AG04449 (cell line): ENCODE measurements at places on chromosomes 6 and 20.

DNA sequence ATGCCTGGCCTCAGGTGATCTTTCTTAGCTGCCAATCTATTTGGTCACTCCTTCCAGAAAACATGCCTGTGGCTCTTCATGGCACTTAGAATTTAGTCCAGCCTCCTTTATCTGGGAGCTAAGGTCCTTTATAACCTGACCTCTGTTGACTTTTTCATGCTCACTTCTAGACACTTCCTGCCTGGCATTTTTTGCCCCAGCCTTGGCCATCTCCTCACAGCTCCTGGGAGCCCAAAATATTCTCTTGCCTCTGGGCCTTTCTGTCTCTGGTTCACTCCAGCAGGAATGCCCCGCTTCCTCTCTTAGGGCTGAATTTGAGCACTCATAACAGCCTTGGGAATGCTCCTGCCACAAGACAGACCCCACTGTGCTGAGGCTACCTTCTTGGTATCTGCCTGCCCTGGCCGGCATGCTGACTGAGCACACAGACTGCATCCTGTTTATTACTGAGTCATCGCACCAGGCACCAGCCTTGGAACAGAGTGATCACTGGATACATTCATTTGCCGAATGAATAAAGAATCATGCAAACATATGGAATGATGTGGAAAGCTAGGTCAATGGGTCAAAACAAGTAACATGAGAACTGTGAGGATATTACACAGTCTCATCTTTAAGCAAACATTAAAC is 5.8 kb upstream of the EEF1E1 start:
- DNase-seq, result peak; percentile 89

- DNase-seq, result no peak
Measured at GRCh38 chr6:166565084-166565967, 21.2 kb downstream of the RAMACL start.

- no peak for DNase-seq
Measured at GRCh38 chr20:44739942-44740341, 5.7 kb upstream of the KCNK15 start.

DNA sequence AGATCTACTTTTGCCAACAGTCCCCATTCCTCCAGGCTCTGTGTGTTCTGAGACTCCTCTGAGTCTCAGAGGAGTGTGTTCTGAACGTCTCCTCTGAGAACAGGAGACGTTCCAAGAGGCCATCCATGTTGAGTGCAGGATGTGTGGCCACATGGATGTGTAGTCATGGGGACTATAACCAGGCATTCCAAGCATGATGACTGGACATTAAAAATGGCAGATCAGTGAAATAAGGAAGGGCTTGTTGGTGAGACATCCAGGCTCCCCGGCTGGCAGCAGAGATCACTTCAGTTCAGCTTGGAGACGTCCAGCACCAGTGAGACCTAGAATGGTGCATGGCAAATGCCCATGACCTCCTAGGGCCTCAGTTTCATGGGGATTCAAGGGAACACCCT is 34.3 kb upstream of the POU5F1 start:
- no peak for DNase-seq

- DNase-seq, result no peak
Measured at GRCh38 chr6:156618600-156619205, 158.5 kb upstream of the ARID1B start.

- DNase-seq, result no peak
Measured at GRCh38 chr6:142260748-142261147, 41.1 kb upstream of the ADGRG6 start.

- DNase-seq, result no peak
Measured at GRCh38 chr6:116019428-116019827, 41.3 kb downstream of the FRK start.

- DNase-seq, result no peak
Measured at GRCh38 chr6:149075616-149076354, 241.7 kb upstream of the TAB2 start.

GRCh38 chr6:106631346-106631745 is 2.0 kb downstream of the QRSL1 start:
- DNase-seq, result no peak

DNA sequence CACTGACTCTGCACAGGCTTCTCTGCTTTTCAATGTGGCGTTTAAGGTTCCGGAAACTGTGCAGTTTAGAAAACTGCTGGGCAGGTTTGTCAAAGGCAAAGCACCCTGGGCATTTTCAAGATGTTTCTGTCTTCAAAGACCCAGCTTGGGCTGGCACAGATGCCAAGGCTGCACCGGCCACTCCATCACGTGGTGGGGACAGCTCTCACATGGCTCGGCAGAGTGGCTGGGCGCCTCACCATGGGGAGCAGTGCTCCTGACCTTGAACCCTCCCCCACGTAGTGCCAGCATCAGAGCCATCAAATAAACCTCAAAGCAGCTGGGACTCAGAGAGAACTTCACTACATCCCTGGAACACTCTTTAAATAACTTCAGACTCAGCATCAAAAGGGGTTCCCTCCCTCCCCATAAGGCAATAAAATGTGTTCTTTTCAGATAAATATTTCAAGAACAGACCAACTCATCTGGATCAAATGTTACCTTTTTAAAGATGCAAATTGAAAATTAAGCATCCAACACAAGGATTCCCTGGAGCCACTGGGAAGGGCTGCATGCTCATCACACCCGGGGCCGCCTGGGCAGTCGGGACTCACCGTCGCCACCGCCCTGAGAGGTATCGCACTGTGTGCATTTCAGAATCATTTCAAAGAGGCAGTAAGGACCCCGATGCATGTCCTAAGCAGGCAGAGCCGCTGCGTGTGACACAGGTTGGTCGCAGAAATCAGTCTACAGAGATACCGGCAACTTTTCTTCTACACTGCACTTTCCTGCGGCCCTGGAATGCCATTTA is 157.1 kb downstream of the CDH4 start:
- DNase-seq, result no peak

GRCh38 chr20:44643596-44644229 is 7.8 kb downstream of the ADA start:
- DNase-seq, result peak; percentile 28

DNA sequence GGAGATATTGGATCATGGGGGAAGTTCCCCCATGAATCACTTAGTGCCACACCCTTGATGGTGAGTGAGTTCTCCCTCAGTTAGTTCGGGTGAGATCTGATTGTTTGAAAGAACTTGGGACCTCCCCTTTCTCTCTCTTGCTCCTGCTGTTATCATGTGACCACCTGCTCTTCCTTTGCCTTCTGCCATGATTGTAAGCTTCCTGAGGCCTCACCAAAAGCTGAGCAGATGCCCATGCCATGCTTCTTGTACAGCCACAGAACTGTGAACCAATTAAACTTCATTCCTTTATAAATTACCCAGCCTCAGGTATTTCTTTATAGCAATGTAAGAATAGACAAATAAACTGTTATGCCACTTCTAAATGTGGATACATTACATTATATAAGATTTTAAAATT is 686.7 kb upstream of the MARCKS start:
- no peak for DNase-seq

DNA sequence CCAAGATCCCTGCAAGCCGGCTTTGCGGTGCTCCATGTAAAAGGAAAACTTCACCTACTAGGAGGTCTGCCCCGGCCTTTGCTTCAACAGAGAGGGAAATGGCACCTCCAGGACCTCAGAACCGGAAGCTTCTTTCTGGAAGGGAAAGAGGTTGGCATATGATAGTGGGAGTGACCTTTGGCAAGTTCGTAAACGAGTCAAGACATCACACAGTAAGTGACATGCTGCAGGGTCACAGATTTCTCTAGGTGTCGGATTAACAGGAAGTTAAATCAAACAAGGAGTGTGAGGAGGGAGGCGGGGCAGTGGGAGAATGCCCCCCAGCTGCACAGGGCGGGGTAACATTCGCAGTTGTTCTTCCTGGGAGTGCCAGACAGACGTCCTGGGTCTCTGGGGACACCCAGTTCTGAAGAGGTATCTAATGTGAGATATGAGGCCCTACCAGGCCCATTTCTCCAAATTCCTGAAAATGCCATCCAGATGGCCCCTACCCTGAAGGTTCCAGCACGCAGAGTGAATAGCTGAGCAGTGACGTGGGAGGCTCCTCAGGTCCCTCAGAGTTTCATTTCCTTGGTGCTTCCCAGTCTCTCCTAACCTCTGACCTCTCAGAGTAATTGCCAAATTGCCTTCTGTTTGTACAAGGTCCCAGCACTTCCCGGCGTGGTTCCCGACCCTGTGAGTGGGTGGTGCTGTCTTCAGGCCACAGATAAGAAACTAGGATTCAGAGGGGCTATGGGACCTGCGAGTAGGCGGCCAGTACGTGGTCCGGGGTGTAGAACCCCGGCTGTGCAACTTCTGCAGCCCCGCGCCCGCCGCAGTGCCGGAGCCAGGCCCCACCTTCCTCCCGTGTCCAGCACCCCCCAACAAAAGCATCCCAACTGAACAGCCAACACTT is 1.9 kb downstream of the RRBP1 start:
- no peak for DNase-seq

GRCh38 chr6:9404351-9405146 is 969.2 kb upstream of the SLC35B3 start:
- DNase-seq, result no peak

DNA sequence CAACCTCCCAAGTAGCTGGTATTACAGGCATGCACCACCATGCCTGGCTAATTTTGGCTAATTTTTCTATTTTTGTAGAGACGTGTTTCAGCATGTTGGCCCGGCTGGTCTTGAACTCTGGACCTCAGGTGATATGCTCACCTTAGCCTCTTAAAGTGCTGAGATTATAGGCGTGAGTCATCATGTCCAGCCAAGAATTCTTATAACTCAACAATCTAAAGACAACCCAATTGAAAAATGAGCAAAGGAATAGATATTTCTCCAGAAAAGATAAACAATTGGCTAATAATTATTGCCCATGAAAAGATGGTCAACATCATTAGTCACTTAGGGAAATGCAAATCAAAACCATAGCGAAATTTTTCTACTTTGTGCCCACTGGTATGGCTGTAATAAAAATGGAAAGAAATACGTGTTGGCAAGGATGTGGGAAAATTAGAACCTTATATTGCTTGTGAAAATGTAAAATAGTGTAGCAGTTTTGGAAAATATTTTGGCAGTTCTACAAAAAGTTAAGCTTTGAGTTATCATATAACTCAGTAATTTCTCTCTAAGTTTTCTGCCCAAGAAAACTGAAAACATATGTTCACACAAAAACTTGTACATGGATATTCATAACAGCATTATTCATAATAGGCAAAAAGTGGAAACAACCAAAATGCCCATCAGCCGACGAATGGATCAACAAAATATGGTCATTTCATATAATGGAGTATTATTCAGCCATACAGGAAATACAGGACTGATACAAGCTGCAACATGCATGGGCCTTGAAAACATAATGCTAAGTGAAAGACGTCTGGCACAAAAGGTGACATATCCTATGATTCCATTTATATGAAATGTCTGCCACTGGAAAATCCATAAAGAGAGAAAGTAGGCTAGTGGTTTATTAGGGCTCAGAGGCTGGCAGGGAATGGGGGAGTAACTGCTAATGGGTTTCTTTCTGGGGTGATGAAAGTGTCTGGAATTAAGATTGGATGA is 87.8 kb downstream of the UTRN start:
- no peak for DNase-seq

- DNase-seq, result no peak
Measured at GRCh38 chr6:18262702-18263417, 1.5 kb downstream of the DEK start.

- no peak for DNase-seq
Measured at GRCh38 chr6:139361211-139361610, 13.2 kb downstream of the CITED2 start.

DNA sequence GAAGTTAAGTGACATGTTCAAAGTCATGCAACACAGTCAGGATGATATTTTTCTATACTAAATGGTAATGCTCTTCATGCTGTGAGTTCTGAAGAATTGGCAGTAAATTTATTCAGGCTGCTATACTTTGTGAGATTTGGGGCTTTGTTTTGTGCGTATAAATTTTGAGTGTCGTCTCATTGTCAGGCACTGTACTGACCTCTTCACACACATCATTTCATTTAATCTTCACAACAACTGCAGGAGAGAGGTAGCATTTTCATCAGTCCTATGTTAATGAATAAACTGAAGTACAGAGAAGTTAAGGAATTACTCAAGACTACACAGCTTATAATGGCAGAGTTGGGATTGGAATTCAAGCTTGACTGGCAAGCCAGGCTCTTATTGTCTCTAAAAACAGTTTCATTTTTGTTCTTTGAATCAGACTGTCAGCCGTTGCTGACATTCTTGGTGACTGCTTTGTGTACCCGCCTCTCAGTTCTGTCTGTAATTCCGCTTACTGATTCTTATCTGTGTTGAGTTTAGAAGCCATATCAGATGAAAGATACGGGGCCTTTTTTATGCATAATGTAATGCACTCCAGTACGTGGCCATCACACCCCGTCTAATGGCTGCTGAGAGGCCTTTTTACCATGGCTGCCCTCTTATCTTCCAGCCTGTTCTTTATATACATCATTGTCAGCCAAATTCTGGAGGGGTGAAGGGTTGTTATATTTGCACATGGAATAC is 274.9 kb downstream of the UTRN start:
- no peak for DNase-seq

- no peak for DNase-seq
Measured at GRCh38 chr6:26550250-26550993, 12.3 kb downstream of the HMGN4 start.

DNA sequence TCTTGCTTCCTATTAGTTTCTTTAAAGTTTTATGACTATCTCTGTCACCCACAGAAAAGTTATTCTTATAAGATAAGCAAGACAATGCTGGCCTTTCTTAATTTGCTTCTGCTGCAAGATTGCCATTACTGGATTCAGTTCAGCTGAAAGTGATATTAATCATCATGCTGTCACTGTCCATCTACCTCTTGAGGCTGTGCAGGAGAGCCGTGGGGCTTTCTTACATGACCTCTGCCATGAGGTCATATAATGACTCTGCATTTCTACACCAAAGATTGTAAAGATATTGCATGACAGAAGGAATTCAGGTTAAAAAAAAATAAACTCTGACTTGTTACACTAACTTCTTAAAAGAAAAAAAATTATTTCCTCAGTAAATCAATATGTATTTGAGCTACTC is 106.9 kb downstream of the TRDN start:
- DNase-seq, result no peak

DNA sequence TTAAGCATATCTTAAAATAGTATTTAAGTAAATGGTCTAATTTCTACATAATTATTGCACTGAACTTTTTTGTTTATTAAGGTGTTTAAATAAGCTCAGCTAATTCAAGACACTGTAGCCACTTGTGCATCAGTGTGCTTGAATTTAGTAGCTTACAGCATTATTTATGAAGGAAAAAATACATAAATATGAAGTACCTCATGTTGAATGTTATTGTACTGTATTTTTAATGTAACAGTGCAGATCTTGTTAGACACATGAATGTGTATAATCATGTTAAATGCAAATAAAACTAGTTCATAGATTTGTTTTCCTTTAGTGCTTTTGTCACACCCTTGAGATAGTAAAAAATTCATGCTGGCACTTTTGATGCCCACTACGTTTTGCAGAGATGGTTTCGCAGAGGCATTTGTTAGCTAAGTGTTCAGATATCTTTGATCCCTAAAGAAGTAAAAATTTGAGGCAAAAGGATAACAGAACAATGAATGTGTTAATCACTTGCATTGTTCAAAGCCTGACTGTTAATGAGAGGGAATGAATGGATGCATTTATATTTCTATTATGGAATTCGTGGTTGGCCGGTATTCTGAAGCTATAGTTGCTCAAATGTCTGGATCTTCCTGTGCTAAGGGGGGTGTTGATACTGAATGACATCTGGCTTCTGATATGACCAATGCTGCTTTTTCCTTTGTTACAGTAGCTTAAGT is 8.8 kb downstream of the BTBD3 start:
- no peak for DNase-seq
